ENCODE measurements at places on chromosomes 3 and 15.

DNA sequence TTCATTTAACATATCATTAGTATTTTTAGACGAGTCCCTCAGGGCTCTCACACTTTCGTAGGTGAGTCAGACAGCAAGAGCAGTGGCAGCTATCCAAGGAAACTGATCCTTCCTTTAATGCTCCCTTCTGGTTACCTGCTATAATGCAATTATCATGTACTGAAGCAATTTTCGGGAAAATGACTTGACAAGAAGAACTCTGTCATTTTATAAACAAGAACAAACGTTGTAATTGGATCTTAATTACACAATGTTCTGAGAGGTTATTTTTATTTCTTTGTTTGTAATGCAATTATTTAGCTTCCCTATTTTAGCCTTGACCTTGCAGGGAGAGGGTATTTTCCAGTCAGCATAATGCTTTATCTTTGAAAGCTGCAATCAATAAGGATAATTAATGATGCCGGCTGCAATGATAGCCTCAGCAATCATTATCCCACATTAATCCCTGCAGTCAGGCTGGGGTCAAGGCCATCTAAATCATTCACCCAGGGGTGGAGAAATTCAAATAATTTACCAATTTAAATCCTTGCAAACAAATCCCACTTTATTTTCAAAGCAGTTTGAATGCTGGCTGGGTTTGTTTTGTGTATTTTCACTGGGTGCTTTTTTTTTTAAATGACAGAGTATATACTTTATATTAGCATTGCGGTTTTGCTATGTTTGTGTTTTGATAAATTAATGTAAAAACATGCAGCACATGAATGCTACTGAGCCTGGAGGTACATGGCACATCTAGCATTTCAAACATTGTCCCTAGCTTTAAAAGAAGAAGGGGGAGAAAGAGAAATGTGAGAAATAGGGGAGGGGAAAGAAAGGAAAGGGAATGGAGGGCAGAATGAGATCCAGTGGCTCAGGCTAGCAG is 249.9 kb downstream of the SHOX2 start:
- no peak for DNase-seq

DNA sequence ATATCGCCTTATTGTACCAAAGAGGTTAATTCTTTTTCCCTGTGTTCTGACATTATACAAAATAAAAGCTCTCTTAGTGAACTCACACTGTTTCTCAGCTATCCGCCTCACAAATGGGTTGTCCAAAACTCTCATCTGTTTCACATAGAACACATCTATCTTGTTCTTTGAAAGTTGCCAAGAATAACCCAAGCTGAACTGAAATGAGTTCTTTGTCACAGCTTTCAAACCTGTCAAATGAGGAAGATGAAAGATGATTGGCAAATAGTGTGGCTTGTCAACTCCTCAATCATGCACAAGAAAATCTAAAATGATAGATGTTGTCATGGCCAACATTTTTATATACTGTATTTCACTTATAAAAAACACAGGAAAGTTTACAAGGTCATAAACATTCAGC is 168.1 kb upstream of the OSTN start:
- DNase-seq: no peak

DNA sequence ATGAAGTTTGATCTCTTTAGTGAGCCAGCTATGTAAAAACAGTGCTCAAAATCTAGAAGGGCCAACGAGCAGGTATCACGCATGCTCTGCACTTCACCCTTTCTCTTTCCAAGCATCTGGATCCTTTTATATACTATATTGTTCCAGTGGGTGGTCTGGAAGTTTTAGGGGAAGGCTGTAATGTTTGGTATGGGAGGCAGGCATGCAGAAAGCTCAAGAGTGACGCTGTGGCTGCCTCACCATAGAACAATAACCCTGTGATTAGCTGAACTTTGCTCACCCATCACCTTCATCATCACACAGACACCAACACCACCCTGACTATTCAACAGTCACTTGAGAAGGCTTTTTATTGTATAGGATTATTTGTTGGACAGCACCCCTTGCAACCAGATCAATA is 81.6 kb downstream of the FBN1 start:
- DNase-seq: no peak

DNA sequence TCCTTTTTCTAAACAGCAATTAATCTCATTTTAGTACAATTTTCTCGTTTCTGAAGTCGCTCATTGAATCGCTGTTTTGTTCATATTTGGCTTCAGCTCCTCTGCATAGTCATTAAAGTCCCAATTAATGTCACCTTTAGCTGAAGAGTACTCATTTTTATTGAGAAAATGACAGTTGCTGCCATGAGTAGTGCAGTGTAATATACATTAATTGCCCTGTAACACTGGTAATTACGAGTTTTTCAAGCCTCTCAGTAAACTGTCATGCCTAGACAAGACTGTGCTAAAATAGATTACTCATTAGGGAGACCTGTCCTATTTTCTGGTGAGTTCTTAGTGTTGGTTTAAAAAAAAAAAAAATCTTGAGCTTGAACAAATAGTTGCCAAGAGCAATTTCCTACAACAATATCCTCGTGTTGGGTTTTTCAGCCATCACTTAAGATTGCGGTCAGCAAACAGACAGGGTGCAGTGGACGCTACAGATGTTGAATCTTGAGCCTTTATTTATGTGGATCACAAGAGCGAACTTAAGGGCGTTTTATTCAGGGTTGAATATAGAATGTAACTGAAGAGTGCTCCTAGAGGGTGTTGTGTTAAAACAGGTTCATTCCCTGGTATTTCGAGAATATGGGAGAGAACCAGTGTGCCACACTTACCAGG is 176.0 kb downstream of the CDIN1 start:
- no peak for DNase-seq

GRCh38 chr3:69425249-69425648 is 39.4 kb upstream of the FRMD4B start:
- DNase-seq: no peak

DNA sequence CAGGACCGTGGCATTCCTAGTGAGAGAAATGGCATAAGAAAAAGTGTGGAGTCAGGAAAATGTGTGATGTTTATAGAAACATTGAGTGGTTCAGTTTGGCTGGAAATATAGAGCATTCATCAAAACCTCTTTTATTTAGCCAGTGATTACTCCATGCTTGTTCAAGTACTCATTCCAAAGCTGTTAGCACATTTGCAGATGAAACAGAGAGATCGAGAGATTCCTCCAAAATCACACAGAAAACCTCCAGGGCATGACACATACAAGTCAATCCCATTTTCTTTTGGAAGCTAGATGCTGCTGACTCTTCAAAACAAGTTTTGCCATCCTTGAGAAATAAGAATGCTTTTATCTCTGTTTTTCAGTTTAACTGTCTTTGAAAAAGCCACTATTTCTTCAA is 11.5 kb upstream of the MB21D2 start:
- DNase-seq: no peak
